ENCODE measurements at places on chromosomes 12 and 14. TPM values are rescaled to one million over a fixed set of nuclear protein-coding genes. Genes with fewer than 3 reads are reported as not detected.
A peak's percentile ranks its signal among the peaks of the same experiment; 100 is the strongest.

GRCh38 chr12:15534322-15534721, 212.0 kb downstream of the PTPRO start:
- no peak for DNase-seq

- DNase-seq, result peak; percentile 41
Observed at GRCh38 chr14:69547701-69548348, 26.8 kb downstream of the CCDC177 start.

DNA sequence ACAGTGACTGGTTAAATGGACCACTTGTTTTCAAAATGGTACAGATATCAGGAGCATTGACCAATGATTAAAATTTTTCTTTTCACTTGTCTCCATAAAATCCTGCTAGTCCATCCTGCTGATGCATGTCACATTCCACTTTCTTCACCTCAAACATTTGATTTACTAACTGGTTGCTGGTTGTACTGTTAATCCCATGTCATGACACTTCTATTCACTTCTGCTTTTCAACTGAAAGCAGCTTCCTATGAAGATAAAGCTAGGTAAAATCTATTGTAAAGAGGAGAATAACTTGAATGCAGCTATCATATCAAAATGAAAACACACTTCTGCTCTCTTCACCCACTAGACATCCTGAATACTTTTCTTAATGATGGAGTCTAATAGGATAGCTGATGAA, 149.6 kb upstream of the OTX2 start:
- no peak for DNase-seq

DNA sequence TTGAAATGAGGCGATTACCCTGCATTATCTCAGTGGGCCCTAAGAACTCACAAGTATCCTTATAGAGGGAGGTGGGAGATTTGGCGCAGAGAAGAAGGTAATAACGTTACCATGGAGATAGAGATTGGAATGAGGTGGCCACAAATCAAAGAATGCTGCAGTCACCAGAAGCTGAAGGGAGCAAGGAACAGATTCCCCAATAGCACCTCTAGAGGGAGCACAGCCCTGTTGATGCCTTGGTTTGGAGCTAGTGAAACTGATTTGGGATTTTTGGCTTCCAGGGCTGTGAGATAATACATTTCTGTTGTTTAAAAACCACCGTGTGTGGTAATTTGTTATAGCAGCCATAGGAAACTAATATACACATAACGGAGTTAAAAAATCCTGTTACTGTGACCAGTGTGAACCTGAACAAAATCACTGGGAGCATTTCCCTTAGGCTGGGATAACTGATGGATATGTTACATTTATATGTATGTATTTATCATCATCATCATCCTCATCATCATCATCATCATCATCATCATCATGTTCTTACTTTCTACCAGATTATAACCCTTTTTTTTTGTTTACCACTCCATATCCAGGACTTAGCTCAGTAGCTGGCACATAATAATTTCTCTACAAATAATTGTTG, 100.3 kb downstream of the LIN7A start:
- DNase-seq, result no peak

DNA sequence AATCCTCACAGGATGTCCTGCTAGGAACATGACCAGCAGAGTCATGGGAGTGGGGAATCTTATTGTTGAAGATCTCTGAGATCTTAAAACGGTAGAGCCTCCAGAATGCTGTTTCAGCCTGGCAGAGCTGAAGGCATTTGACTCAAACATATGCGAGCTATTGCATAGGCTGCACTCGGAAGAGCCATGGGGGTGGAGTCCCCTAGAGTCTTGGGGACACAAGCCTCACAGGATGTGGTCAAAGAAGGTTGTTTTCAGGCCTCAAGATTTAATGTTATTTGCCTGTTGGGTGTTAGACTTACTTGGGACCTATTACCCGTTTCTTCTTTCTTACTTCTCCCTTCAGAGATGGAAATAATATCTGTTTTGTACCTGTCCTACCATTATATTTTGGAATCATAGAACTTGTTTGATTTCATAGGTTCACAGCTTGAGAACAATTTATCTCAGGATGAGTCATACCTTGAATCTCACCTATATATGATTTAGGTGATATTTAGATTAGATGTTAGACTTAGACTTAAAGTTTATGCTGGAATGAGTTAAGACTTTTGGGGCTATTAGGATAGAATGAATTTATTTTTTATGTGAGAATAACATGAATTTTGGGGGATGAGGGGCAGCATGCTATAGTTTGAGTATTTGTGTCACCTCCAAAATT, 172.2 kb upstream of the ATP2B1 start:
- no peak for DNase-seq

- peak; percentile 28 for DNase-seq
Observed at GRCh38 chr14:36646664-36647416, 14.8 kb upstream of the PAX9 start.

DNA sequence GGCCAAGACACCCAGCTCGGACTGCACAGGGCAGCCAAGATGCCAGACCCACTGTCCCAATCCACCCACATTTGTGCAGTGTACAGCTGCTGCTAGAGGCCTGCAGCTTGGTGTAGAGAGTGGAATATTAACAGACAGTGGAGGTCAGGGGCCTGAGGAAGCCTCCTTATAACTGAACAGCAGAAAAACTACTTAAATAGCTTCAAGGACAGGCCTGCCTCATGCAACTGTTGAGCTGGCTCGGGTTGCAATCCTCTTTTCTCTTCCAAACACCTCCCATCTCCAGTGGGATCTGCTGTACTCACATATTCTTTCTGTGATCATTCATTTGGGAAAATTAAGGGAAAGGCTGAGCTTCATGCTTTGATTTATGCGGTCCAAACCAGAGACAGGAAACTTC, 1043.2 kb upstream of the TMEM132C start:
- DNase-seq, result no peak

GRCh38 chr14:62064751-62065323, 302.6 kb downstream of the SNAPC1 start:
- no peak for DNase-seq

DNA sequence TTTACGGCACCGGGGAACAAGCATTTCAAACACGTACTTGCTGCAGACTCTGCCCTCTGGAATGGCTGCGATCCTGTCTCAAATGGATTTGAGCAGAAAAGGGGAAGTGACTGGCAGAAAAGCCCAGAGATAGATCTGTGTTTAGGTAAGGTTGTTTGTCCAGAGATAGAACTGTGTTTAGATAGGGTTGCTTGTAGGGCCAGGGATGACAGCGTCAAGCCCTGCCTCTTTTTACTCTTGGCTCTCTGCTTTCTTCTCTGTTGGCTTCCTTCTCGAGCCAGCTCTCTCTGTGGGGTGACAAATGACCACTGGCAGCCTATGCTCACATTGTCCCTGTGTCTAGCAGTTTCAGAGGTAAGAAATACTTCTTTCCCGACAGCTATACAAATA, 11.4 kb downstream of the DGLUCY start:
- DNase-seq, result no peak

GRCh38 chr14:72800848-72801370, 93.0 kb downstream of the DPF3 start:
- DNase-seq, result no peak

DNA sequence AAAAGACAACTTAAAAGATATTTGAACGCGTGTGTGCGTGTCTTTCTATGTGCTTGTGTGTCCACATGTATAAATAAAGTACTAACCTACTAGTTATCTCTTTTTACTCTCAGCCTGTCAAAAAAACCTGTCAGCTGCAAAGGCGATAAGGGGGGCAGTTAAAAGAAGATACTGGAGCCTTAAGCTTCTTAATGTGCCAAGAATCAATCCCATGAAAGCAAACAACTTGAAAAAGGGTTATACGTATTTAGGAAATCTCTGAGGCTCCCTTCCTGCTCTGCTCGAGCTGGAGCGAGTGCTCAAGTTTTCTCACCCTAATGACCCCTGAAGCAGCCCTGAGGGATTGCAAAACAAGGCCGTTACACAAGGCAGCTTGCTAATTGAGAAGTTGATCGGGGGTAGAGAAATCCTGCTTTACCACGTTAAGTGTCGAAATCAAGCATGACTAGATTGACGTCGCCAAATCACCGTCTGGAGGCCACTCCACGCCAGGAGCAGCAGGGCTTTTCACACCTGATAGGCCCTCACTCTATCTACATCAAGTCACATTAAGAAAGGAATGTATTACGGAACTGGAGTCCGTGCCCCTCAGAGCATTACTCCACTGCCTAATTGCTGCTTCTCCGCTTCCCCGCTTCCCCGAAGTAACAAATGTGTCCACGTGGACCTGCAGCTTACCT, 32.4 kb downstream of the LMO3 start:
- peak; percentile 32 for DNase-seq

DNA sequence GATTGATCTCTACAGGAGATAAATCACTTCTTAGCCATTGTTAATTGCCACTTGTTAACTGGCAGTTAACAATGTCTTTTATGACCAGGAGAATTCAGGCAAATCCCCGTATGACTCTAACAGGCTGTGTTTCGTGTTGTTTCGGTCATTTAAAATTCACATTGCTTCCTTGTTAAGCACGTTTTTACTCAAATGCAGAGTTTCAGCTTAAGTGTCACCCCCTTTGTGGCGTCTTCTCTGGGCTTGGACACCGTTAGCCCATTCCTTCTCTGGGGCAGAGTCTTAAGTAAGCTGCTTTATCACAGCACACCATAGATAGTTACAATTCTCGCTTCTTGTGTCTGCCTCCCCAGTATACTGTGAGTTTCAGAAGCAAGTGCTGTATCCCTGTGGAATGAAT, 205.4 kb downstream of the EPS8 start:
- DNase-seq, result no peak

DNA sequence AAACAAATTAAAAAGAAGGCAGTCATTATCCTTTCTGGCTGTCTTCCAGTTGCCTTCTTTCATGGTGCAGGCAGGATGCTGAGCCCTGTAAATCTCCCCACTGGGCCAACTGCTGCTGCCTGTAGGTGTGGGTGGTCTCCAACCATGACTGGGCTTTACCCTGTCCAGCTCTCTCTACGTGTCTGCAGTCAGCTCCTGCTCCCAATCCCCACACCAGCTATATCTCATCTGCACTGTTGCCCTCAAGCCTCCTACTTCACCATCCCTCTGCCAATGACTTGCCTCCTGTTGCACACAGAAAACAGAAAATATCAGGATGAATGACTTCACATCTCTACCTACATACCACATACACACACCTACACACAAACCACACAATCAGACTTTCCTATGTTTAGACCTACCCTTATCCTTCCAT, 39.7 kb upstream of the PSMA6 start:
- DNase-seq, result no peak

GRCh38 chr14:77649326-77649725, 32.9 kb upstream of the SPTLC2 start:
- no peak for DNase-seq

DNA sequence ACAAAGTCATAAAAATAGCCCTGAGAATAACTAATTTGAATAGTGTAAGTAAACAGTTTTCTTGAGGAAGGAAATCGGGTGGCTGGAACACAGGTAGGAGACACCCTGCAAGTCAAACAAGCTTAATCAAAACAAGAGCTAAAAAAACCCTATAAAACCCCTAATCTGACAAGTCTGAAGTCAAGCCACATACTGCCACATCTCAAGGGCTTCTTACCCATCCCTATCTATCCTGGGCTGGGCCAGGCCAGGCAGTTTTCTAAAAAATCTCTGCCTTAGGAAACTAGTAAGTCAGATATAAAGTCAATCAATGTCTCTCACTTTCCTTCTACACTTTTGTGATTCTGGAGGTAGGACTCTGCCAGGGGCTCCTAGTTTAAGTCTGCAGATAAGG, 15.3 kb downstream of the UBE2N start:
- no peak for DNase-seq

DNA sequence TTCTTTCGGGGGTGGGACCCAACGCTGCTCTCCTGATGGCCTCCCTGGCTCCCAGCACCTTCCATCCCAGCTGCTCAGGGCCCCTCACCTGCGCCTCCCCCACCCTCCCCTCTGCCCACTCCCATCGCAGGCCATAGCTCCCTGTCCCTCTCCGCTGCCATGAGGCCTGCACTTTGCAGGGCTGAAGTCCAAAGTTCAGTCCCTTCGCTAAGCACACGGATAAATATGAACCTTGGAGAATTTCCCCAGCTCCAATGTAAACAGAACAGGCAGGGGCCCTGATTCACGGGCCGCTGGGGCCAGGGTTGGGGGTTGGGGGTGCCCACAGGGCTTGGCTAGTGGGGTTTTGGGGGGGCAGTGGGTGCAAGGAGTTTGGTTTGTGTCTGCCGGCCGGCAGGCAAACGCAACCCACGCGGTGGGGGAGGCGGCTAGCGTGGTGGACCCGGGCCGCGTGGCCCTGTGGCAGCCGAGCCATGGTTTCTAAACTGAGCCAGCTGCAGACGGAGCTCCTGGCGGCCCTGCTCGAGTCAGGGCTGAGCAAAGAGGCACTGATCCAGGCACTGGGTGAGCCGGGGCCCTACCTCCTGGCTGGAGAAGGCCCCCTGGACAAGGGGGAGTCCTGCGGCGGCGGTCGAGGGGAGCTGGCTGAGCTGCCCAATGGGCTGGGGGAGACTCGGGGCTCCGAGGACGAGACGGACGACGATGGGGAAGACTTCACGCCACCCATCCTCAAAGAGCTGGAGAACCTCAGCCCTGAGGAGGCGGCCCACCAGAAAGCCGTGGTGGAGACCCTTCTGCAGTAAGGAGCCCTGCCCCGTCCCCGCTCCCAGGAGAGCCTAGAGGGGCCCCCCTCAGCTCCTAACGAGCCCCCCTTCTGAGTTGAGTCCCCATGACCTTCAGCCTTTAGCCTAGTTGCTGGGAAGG, at the start of gene HNF1A:
Gene HNF1A, plus strand, starts transcription at position 248 of the 924 bp plus-strand sequence. Its CDS starts 226 bp downstream, at position 474.
- DNase-seq, result no peak

DNA sequence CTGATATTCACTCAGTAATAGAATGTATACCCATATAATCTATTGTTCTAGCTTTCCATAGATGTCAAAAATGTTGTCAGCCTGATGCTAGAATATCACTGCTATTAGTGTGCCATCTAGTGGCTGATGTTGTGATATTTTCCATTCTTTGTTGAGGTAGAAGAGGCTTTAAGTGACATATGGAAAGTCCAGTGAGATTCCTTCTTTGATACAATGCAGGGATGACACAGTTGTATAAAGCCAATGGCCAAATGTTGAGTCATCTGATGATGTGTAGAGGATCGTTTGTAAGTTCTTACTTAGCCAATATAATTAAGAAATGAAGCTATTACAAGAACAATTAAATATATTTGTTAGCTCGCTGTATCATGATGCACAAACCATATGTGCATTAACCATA, 58.1 kb upstream of the PCED1B start:
- no peak for DNase-seq

DNA sequence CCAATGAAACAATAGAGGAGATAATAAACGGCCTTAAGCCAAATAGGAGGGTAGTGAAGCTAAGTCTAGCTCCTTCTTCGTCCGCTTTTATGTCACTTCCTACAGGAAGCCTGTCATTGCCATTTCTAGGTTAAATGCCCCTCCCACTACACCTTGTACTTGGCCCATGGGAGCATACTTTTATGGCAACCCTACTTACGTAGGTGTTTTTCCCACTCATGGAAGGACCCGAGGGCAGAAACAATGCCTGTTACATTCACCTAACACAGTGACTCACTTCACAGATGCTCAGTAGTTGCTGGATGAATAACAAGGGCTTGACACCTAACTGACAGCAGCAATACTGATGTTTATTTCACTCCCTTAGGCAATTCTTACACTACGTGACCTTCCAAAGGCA, 44.5 kb downstream of the ALKBH1 start:
- no peak for DNase-seq

- no peak for DNase-seq
Observed at GRCh38 chr12:111819191-111820158, 22.6 kb upstream of the MAPKAPK5 start.

- no peak for DNase-seq
Observed at GRCh38 chr12:57235728-57236131, 6.2 kb downstream of the SHMT2 start.

- DNase-seq, result no peak
Observed at GRCh38 chr12:9727813-9728212, 5.1 kb downstream of the CLECL1 start.

SYCP3 gene
- total RNA-seq, result not detected

HOXC6 gene
- 0.15 TPM for total RNA-seq

TMEM106C gene
- 46.8 TPM for total RNA-seq

PLEKHD1 gene
- total RNA-seq, result 0.37 TPM

CFAP73 gene
- not detected for total RNA-seq

RASSF8 gene
- total RNA-seq, result 22.9 TPM

Data from left ventricle myocardium superior (tissue), 1 donor.